ENCODE measurements at places on chromosomes 12 and 14.

DNA sequence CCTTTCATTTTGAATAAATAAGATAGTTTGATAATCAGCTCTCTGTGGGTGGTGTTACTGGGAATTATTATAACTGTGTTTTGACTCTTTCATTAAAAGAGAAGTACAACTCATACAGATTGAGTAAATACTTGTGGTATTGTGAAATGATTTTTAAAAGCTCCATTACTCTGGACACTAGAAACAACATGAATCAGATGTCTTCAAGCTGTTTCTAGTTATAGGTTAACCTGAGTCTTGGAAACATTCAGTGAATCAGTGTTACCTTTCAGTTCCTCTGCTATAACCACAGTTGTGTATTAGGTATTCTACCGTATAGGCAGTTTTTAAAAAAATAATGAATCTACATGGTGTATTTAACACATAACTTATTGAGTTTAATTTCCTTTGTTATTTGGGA, 128.4 kb upstream of the SSTR1 start:
- DNase-seq: no peak

GRCh38 chr12:45697371-45697770, 32.1 kb upstream of the ARID2 start:
- no peak for DNase-seq

DNA sequence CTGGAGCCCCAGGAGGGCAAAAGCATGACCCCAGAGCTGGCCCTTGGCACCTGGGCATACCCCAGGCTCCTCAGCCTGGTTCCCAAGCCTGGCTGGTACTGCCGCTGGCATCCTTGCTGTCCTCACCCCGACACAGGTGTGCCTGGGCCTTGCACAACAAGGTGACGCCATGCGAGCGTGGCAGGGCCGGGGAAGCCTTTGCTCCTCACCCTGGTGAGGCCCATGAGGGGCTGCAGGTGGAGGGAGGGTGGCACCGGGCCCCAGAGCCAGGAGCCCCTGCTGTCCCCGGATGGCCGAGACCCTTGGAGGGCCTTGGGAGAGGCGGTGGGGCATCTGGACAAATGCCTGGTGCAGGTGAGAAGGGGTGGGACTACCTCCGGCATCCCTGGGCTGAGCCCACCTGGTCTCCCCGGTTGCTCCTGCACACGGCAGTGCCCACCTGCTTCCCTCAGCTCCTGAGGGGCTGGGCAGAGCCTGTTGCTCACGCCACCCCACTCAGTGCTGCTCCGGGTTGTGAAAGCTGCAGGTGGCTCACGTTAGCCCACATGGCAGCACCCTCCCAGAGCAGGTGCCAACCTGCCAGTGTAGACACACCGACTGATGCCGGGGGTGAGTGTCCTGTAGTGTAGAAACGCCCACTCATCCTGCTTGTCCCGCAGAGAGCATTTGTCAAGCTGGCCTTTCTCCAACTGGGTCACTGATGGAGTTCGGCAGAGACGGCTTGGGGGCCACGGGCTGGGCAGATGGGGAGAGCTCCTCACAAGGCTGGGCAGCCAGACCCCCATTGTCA, 24.6 kb upstream of the KIF26A start:
- DNase-seq: peak; percentile 4

DNA sequence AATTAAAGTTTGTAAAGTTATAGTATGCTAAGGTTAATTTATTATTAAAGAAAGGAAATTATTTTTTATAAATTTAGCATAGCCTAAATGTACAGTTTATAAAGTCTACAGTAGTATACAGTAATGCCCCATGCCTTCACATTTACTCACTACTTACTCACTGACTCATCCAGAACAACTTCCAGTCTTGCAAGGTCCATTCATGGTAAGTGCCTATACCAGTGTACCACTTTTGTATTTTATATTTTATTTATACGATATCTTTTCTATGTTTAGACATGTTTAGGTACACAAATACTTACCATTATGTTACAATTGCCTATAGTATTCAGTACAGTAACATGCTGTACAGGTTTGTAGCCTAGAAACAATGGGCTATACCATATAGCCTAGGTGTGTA, 95.1 kb upstream of the GRIN2B start:
- DNase-seq: no peak

GRCh38 chr14:66716227-66716626, 208.3 kb downstream of the GPHN start:
- DNase-seq: no peak

DNA sequence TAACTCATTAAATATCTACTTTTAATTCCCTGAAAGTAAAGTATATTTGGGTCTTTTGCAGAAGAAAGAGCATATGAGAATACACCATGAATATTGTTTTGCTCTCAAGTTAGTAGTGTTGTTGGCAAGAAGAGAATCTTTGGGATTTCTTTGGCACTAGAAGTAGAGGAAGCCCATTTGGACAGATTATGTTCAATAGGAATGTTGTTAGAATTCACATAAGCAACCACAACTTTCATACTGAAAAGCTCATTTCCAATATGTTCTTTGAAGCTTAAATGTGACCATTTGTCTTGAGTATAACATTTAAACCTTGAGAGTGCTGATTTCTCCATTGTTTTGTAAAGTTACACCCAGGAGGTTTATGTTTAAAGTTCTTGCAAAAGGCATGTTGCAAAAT, 37.6 kb downstream of the PLEKHG7 start:
- no peak for DNase-seq

- no peak for DNase-seq
These were observed 101.6 kb downstream of the SLC25A47 start for GRCh38 chr14:100424504-100425428.

DNA sequence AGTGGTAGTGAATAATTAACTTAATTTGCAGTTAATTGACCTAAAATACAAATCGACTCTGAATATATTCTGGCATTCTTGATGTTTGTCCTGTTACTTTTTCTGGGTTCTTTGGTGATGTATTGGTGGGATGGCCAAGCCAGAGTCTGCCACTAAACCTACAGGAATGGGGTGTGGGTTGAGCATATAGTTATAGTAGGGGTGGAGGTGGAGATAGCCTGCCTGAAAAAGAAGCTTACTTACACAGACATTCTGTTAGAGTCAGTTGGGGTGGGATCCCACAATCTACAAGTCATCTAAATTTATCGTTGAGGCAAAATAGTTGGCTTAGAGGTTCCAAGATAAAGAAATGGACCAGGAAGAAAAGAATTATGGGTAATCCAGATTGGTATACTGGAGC, 787.7 kb downstream of the TMTC2 start:
- no peak for DNase-seq

DNA sequence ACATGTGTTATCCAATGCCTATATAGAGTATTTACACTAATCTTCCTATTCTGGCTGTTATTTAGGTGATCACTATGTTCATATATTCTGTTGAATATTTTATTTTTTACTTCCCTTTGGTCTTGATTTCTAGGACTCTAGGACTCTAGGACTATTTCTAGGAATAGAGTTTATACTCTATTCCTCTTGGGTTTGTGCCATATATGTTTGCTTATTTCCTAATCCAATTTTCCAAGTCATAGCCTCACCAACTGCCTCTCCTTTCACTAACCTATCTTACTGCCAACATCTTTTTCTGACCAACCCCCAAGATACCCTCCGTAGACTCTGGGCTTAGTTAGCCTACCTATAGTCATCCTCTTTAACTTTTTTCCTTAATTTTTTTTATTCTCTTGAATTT, 28.5 kb downstream of the ARF6 start:
- no peak for DNase-seq

- no peak for DNase-seq
These were observed 157.6 kb downstream of the SUDS3 start for GRCh38 chr12:118534003-118534402.

GRCh38 chr12:87439990-87440827, 589.0 kb downstream of the C12orf50 start:
- no peak for DNase-seq

- no peak for DNase-seq
These were observed 253.8 kb upstream of the E2F7 start for GRCh38 chr12:77319166-77319565.

GRCh38 chr14:74732387-74732786, 19.4 kb downstream of the FCF1 start:
- no peak for DNase-seq

Measured in WERI-Rb-1 (cell line).